NCI-H2171 (cell line): ENCODE measurements at places on chromosomes 3 and 15.

- DNase-seq, result no peak
Observed at GRCh38 chr3:36011791-36012190, 368.5 kb upstream of the STAC start.

GRCh38 chr15:91368611-91369010 is 268.6 kb downstream of the SV2B start:
- no peak for DNase-seq

DNA sequence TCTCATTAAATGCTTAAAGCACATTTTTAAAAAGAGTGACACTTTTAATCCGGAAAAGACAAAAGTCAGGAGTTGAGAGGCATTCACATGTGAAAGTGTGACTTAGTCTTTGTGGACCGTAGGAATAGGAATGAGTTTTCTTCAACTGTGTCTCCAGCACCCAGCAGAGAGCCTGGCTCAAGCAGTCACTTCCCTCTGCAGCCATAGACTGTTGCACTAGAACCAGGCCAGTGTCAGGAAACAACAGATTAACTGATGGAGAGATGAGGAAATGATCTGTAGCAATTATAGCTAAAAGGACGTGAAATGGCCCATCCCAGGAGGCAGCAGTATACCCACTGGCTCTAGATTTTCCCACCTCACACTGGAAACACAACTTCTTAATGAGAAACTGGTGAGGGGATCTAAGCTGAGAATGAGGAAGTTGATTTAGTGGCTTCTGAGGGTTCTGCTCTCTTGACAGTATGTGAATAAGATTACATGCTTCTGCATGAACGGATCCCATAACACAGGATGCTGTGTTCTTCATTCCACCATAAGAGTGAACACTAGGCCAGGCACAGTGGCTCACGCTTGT is 19.8 kb downstream of the CFAP92 start:
- no peak for DNase-seq

DNA sequence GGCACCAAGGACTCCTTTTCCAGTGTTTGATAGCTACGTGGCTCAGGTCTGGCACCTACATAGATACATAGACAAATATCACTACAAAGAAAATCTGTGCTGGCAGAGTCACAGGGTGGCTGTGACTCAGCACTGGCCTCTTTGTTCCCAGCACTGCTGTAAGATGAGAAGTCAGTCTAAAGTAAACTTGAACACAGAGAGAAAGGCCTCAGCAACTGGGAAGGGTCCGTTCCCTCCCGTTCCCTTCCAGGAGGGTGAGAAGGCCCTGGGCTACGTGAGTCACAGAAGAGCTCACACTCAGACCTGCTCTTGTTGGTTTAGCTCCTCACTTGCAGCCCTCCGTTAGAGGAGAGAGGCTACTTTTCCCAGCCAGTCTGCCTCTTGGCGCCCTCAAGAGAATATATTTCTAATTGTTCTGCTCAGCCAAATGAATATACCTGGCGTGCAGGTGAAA is 23.1 kb downstream of the ANXA2 start:
- DNase-seq, result no peak

GRCh38 chr15:47870956-47871625 is 153.8 kb downstream of the SEMA6D start:
- peak; percentile 76 for DNase-seq

DNA sequence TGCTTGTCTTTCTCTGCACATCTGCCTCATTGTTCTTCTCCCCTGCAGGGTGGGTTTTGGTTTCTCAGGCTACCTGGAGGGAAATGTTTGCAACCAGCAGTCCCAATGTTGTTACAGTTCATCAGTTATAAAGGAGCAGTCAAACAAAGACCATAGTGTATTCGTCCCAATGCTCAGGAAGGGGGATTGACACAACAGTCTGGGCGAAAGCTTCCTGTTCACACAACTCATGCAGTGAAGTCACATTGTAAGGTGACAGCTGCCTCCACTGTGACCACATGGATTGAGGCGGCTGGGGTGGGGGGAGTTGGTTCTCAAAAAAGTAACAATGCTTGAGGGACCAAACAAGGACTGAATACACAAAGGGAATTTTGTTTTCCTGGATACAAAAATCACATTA is 28.8 kb upstream of the TF start:
- no peak for DNase-seq

- DNase-seq, result no peak
Observed at GRCh38 chr3:54619531-54619930, 308.3 kb downstream of the LRTM1 start.

DNA sequence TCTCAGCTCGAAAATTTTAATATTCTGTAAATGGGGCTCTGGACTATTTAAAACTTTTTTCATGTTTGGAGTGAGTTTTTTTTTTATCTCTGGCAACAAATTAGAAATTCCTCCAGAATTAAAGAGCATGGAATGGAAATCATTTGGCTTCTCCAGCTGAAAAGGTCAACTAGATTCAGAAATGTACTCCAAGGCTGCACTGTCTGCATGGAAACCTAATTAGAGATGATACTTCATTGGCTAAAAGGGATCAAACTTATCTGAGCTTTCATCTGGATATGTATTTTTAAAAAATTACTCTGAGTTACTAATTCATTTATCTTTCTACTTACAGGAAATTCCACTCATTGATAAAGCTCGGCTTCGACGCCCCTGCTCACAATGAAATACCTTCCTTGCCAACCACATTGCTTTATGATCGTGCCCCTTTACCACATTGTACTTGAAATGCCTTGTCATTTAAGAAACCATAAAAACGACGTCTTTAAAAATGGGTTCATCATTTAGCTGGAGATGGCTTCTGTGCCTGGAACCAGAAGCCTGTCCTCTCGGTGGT is 285.5 kb upstream of the ICE2 start:
- no peak for DNase-seq

GRCh38 chr15:94670438-94671034 is 439.2 kb downstream of the MCTP2 start:
- DNase-seq, result peak; percentile 4

- DNase-seq, result no peak
Observed at GRCh38 chr15:88241060-88241459, 15.5 kb downstream of the NTRK3 start.

DNA sequence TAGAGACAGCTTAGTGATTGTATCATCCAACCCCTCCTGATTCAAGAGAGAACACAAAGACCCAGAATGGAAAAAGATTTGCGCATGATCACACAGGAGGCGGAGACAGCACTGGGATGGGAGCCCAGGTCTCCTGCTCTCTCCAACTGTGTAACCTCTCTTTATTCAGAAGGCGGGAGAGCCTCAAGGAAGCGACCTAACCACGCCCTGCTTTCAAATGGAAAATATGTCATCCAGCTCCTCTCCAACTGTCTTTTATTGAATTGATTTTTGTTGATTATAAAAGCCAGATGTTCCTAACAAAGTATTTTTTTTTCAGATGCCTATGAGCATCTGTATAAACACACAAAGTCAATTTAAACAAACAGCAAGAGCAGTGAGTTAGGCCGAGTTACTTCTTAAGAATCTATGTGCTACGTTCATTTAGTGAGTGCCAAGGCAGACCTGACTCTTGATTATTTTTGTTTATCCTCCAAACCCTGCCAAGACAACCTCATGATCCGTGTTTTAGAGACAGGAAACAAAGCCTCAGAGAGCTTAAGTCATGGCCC is 74.5 kb downstream of the BFSP2 start:
- peak; percentile 39 for DNase-seq

DNA sequence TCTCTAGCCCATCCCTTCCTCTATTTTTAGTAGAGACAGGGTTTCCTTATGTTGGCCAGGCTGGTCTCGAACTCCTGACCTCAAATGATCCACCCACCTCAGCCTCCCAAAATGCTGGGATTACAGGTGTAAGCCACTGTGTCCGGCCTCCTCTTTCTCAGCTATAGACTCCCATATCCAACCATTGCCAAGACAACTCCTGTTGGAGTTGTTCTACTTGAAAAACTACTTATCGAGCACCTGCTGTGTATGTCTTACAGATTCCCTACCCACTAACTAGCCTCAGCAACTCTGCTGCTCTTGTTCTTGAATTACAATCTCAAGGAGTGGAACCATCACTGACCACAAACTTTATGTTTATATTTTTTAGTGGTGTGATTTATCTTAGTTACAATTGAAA is 186.6 kb downstream of the SLC9A9 start:
- no peak for DNase-seq

- no peak for DNase-seq
Observed at GRCh38 chr3:159882790-159883779, 105.5 kb upstream of the IL12A start.

DNA sequence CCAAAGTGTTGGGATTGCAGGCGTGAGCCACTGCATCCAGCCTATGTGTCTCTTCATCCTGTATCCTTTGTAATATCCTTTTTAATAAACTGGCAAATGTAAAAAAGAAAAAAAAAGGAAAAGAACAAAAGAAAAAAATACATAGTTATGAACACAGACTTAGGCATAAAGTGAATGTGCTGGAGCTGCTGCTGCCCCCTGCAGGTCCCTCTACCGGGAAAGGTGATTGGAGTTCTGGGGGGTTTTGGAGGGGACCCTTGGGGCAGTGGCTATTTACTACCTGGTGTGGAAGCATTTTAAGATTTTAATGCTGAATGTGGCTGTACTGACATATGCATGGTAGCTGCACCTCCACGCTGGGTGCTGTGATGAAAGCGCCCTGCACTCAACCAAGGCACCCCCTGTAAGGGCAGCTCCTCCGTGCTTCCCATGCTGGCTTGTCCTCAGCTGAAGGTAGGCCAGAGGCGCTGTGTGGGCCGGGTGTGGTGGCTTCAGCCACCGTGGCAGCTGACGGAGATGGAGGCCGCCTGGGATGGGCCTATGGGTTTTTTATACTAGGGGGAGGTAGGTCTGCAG is 49.9 kb downstream of the RPLP1 start:
- no peak for DNase-seq

DNA sequence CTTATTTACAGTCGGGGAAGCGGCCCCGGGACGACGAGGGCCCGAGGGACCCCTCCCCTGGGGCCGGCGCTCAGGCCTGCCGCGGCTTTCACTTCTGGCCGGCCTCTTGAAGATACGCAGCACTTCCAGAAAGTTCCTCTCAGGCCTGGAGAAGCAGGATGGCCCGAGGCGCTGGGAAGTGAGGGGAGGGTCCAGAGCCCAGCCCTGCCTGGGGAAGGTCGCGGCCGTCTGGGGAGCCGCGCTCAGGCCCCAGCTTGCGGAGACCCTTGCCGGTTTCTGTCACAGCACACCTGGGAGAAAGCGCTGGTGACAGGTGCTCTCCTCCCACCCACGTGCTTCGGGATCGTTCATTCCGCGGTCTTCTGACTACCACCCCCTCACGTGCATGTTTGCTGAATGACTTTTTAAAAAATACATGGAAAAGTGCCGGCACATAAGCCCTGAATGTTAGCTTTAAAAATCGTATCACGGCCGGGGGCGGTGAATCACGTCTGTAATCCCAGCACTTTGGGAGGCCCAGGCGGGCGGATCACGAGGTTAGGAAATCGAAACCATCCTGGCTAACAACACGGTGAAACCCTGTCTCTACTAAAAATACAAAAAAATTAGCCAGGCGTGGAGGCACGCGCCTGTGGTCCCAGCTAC is 727 bp upstream of the TM2D3 start:
- no peak for DNase-seq

DNA sequence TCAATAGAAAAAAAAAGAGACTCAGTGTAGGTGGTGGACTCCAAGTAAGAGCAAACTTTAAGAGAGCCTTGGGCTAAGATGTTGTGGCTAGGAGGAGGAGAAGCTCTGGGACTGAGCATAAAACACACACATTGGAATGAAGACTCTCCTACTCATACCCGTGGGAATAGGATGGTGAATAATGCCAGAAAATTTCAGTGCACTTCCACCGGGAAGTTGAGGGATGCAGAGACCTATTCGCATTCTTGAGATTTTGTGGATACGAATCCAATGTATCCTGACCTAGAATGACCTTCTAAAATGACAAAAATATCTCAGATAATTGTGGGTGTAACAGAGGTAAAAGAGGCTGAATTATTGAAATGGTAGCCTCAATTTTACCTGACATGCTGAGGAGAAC is 388.7 kb upstream of the SGO1 start:
- DNase-seq, result no peak

- no peak for DNase-seq
Observed at GRCh38 chr15:90075420-90076289, 26.6 kb downstream of the IDH2 start.

GRCh38 chr15:71807691-71808091 is 2.7 kb upstream of the NR2E3 start:
- no peak for DNase-seq

DNA sequence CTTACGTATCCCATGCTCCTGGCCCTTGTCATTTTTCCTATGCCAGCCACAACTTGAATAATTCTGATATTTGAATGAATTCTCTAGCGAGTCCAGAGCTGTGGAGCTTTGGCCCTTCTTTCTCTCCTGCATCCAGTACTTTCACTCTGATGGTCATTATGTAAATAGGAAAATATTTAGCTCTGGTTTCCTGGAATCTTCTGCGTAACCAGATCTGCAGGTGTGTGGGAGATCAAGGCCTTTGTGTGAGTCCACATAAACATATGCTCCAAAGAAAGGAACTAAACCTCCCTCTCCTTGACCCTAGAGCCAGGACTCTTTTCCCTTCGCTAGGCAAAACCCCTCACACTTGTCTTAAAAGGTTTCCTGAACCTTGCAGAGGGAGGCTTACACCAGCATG is 132.5 kb upstream of the THBS1 start:
- DNase-seq, result no peak

- DNase-seq, result no peak
Observed at GRCh38 chr3:14598143-14598569, 53.4 kb upstream of the CCDC174 start.

GRCh38 chr15:65598468-65598867 is 12.5 kb downstream of the INTS14 start:
- no peak for DNase-seq

- DNase-seq, result no peak
Observed at GRCh38 chr15:64740311-64741170, 34.8 kb downstream of the RBPMS2 start.

DNA sequence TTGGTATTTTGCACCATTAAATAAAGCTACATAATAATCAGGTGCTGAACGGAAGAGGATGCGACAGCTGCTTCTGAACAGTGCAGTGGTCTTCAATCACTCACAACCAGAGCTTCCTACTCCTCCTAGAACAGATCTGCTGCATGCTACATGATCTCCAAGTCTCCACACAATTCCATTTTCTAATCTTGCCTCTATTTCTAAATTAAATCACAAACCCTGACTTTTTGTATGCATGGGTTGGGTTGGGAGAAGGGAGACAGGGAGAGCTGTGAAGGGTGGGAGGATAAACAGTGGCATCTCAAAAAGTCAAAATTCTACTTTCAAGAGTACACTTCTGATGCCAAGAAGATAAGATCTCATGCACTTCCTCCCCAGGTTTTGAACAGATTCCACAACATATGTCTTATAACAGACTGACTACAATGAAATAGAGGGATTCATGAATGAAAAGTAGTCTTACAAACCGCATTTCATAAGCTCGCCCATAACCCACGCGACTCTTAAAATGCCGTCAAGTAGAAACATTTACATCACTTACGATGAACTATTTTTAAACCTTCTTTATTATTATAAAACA is 57.2 kb downstream of the CHSY1 start:
- no peak for DNase-seq

DNA sequence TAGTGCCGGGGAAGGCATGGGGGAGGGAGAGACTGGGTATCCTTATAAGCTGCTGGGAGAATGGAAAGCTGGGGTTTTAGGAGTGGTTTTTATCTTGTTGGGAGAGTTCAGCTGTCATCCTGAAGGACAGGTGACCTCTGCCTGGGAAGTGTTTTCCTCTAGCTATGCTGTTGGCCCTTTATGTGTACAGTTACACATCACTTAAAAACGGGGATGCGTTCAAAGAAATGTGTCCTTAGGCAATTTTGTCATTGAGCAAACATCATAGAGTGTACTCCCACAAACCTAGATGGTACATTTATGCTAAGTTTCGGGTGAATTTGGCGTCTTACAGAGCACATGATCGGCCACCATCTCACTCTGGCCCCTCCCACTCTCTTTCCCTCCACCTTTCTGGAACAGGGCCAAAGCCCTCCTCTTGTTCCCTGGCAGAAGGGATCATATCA is 164.3 kb upstream of the NUDT16 start:
- peak; percentile 76 for DNase-seq
